ENCODE measurements at places on chromosomes 7 and 10.

GRCh38 chr10:7193369-7193768 lies 217.5 kb downstream of the SFMBT2 start:
- DNase-seq: no peak

- no peak for DNase-seq
Measured at GRCh38 chr10:57925045-57925444, 342.6 kb downstream of the IPMK start.

DNA sequence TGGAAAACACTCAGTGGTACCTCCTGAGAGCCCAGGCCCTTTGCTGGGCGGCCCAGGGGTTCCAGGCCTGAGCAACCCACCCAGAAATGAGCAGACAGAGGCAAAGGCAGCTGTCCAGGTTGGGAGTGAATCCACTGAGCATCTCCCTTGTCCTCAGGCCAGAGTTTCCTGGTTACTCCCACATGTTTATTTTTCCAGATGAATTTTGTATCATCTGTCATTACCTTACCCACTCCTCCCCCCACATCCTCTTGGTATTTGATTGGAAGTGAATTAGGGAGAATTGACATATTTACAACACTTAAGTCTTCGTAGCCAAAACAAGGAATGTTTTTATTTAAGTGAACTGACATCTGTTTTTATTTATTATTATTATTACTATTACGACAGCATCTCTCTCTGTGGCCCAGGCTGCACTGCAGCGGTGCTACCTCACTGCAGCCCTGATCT lies 13.2 kb upstream of the LMBR1 start:
- DNase-seq: no peak

GRCh38 chr10:17682236-17682946 lies 38.4 kb downstream of the STAM start:
- no peak for DNase-seq

DNA sequence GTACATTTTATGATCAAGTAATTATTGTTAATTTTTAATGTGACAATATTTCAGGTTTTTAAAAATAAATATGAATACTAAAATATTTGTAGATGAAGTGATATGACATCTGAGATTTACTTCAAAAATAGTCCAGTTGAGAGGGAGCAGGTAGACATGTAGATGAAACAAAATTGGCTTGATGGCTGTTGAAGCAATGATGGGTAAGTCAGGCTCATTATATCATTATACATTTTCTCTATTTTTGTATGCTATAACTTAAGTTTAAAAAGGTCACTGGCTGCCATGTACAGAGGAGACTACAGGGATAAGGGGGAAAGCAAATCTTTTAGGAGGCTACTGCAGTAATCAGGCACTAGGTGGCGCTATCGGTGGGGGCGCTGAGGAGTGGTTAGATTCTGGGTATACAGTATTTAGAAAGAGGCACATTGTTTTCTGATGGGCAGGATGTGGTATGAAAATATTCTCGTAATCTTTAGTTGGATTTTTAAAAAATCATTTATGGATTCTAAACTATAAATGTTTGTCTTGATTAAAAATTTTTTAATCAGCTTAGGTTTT lies 189.8 kb upstream of the IMMP2L start:
- DNase-seq: peak; percentile 25

DNA sequence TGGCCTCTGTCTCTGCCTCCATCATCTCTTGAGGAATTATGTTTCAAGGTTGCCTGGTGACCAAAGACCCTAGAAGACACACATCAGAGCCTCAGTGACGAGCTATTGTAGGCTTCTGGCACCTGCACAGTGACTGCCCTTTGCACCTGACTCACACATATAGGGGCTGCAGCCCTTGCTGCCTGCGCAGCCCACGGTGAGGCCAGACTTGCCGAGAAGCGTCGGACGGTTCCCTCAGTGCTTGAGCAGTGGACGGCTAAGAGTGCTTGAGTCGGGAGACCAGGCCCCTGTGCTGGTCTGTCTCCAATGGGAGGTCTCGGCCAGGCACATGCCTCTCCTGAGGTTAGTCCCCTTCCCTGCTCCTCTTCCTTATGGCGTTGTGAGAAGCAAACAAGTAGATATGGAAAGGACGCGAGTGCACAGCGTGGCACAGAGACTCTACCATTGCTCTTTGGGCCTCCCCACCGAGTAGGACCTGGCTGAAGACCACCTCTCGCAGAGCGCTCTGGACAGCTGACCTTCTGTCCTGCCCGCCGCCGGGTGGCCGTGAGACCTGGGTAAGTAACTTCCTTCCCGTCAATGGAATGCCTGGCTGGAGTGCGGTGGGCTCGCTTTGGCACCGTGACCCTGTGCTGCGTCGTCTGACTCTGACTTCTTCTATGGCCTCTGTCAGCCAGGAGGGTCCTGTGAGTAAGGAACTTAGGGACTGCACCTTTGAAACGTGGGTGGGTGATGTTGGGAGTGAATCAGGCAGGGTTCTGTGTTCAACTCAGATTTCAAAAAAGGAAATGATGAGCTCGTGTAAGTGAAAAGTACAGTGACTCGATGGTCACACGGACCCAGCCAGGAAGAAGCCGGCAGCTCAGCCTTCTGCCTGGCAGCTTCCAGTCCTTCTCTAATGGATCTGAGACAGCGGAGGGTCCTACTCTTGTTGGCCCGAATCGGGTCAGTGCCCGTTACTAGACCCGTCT lies 33.7 kb downstream of the ZNF775 start:
- no peak for DNase-seq

- no peak for DNase-seq
Measured at GRCh38 chr7:157850481-157851444, 514.0 kb downstream of the DNAJB6 start.

- DNase-seq: no peak
Measured at GRCh38 chr10:81444242-81444929, 430.6 kb upstream of the NRG3 start.

GRCh38 chr10:11625019-11625735 lies 13.7 kb upstream of the USP6NL start:
- no peak for DNase-seq

DNA sequence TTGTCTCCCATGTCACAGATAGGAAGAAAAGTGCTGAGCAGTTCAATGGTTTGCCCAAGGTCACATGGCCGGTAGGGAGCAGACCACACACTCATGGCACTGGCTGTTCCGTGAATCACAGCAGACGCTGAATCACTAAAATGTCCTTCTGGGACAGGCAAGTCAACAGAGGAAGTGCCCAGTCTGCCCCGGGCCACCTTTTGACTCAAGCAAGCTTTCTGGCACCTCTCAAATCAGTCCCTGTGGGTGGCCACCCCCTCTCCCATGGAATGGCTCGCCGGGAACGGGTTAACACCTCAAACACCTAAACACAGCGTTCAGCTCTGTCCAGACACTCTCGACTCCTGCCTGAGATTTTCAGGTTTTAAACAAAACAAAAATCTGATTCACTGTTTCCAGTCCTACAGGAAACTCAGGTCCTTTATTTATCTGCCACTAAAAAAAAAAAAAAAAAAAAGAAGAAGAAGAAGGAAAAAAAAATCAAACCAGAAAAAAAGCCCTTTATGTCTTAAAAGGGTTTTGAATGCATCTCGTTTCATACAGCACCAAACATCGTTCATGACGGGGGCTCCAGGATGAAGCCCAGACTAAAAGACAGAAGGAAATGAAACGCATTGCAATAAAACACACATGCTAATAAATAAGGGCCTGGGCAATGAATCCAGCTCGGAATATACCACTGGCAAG lies 15.5 kb downstream of the CARD11 start:
- DNase-seq: no peak

DNA sequence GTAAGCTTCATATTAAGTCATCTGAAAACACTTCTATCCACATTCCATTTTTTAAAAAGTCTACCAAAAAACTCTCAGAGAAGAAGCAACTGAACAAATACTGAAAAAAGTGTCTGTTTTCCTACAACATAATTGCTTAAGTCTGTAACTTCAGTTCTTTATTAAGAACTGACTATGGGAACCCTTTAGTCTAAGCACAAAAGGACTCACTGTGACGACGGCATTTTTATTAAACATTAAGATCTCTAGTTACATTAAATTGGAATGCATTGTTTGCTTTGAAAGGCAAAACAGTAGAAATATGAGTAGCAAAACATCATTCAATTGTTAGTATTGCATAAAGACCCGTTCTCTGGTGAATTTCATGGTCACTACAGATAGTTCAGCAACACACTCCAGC lies 5.8 kb upstream of the FAM3C start:
- DNase-seq: no peak

DNA sequence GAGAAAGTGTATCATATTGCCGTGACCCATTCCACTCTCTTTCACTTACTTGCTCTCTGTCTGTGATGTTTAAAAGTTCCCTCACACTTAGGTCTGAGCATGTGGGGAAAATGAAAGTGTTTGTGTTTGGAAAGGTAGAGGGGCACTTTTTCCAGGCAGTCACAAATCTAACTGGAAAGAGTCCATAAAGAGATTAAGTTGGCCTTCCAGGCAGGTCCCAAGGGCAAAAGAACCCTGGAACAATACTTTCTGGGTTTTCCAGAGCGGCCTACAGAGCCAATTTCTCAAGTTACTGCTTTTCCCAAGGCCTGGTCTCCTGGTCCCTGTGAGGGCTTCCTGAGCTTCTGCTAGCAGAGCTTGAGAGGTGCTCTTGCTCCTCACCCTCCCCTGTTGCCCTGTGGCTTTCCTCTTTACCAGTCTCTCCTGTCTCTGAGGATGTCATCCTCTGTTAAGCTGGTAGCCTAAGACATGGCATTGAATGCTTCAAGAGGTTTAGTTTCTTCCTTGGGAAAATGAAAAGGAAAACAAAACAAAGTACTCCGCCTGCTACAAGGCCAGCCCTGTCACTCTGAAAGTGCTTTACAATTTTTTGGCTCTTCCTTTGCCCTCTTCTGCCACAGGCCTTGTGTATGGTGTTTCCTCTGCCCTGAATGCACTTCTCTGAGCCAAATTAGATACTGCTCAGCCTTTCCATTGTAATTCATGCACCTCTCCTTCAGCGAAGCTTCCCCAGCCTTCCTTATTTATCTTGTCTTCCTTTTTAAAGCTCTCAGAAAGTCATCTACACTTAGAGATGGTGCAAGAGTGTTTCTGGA lies 20.1 kb downstream of the TES start:
- no peak for DNase-seq

DNA sequence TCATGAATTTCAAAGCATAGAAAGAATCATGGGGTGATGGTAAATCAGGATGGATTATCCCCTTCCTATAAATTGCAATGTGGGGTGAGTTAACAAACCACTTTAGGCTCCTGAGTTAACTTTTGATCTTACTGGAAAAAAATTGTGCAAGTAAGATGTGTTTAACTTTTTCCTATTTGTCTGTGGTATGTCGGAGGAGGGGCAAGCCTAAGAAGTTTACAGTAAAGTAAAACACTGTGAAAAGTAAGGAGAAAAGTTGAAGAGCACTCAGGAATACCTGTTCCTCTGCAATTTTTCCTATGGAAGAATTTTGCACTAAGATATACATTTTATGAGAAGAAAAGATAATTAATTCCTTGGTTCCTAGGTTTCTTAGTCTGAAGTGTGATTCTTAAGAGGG lies 44.4 kb downstream of the IFIT5 start:
- DNase-seq: no peak

GRCh38 chr10:30995081-30995770 lies 36.4 kb downstream of the ZNF438 start:
- no peak for DNase-seq

- no peak for DNase-seq
Measured at GRCh38 chr10:7199152-7199760, 211.6 kb downstream of the SFMBT2 start.

DNA sequence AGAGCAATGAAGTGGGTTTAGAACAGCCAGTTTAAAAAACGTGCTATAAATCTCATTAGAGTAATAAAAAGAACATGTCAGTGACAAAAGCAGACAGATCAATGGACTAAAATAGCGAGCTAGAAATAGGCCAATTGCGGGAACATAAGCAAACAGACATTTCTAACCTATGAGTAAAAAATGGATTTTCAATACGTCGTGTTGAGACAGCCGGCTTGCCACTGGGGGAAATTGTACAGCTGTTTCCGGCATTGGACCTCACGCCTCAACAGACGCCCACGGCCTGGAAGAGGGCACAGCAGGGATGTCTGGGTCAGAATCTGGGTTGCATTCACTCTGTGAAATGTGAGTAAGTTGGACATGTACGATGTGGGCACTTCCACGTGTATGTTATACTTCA lies 92.9 kb downstream of the SVOPL start:
- DNase-seq: no peak

GRCh38 chr7:105600720-105601550 lies 19.6 kb upstream of the EFCAB10 start:
- no peak for DNase-seq

DNA sequence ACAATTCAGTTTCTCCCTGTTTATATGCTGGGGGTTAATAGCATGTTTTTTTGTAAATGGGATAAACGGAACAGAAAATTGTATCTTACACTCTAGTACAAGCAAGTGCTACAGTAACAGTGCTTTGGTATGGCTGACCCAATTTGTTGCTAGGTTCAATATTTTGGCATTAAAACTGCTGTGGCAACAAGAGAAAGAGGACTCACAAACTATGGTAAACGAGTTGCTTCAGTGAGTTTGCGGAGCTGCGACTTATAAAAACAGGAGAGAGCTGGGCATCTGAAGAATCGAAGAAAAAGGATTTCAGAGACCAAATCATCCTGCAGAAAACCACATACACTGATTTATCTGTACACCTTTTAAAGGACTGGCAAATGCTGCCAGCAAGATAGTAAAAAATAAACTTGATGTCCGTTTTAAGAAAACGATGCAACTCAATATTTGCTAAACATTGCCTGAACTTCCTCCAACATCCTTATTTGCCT lies 2.2 kb downstream of the GLUD1 start:
- DNase-seq: no peak

DNA sequence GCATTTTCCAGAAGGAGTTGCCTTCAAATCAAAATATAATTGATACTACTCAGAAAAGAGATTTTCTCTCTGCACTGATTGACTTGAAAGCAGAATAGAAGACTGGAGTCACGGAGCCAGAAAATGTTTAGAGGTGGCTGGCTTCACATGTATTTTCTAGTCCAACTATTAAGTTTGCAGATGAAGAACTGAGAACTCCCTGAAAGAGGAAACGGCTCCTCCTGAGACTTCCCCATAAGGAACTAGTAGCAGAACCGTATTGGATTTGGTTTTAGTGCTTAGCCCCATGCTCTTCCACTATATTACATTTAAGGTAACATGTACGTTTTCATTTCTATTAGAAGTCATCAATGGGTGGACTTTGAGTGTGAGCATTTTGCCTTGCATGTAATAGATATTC lies 946.3 kb downstream of the CNTNAP2 start:
- no peak for DNase-seq

DNA sequence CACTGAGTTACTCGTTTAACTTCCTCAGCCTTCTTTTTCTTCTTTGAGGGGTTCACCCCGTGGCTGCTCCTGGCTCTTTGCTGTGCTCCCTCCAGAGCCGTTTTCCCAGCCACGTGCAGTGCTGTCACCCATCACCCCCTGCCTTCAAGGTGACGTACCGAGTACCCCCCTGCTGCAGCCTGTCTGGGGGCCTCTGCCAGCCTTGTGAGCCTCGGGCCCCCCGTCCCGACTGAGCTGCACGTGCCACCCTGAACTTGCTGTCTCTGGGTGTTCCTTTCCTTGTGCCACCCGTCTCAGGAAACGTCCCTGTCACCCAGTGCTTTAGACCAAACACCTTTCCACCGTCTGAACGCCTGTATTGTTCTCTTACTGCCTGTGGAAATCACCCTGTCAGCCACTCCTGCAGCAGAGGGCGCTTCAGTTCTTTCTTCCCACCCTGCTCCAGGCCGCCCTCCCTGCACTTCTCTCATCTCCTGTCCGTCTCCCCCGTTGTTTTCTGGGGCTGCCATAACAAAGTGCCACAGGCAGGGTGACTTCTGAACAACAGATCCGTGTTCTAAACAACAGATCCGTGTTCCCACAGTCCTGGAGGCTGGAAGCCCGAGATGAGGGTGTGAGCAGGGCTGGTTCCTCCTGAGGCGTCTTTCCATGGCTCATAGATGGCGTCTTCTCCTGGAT lies 44.6 kb downstream of the WDR37 start:
- DNase-seq: no peak

All from amniotic stem cell (primary cell).